ENCODE measurements at places on chromosomes 11 and 22. TPM values are rescaled to one million over a fixed set of nuclear protein-coding genes. Genes with fewer than 3 reads are reported as not detected.

GRCh38 chr11:106176817-106177216, 99.4 kb downstream of the AASDHPPT start:
- H3K4me3 ChIP-seq = peak overlapping the region; percentile 18
- no peak overlapping the region for H3K27ac ChIP-seq
- peak; percentile 14 for DNase-seq
- no peaks in the 10 kb centered on the region for H3K4me1 ChIP-seq
- no peaks in the 10 kb centered on the region for H3K36me3 ChIP-seq
- H3K27me3 ChIP-seq = no peaks in the 10 kb centered on the region

- no peak overlapping the region for H3K4me3 ChIP-seq
- no peaks in the 10 kb centered on the region for H3K27me3 ChIP-seq
- no peak for DNase-seq
- no peaks in the 10 kb centered on the region for H3K36me3 ChIP-seq
- no peak overlapping the region for H3K27ac ChIP-seq
These were observed 26.5 kb upstream of the MUC5AC start for GRCh38 chr11:1131033-1131911.

DNA sequence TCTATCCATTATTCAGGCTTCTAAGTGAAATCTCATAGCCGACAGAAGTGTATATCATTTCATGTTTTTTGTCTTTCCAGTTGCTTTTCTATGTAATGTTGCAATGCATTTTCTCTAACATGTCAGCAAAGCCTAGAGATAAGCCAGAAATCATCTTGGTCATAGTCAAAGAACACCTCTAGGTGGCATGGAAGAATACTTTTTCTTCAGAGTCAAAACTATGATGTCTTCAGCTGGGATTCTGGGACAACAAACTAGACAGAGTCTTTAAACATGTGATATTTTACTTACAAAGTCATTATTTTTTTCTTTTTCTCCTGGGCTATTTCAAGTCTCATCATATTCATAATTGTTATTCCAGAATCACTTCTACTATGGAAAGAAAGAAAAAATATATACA, 4.4 kb downstream of the GAS2 start:
- H3K4me1 ChIP-seq = peaks cover 8% of the 10 kb centered on the region
- no peak for DNase-seq
- H3K27me3 ChIP-seq = no peaks in the 10 kb centered on the region
- no peak overlapping the region for H3K27ac ChIP-seq
- H3K36me3 ChIP-seq = no peaks in the 10 kb centered on the region

DNA sequence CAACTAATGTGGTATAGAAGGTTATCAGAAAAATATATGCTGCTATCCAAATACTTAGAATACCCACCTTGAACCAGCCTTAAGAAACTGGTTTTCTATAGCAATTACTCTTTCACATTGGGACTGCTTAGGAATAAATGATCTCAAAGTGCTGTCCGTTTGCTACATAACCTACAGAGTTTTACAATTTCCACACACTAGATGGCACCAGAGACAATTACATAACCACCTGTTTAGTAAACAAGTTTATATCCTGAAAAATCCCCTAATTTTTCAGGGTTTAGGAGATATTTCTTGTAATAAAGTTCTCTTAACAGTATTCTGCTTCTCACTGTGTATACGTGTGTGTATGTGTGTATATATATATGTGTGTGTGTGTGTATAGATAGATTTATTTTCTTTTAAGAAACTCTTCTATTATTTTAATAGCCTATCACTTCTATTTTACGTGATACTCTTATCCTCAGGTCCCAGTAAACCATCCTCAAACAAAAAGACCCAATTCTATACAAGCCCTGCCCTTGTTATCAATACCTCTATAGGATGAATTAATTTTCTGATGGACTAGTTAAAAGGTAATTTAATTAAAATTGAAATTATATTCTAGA, 6.7 kb upstream of the OR5I1 start:
- H3K27ac ChIP-seq = no peak overlapping the region
- no peak for DNase-seq
- H3K4me1 ChIP-seq = no peaks in the 10 kb centered on the region
- H3K36me3 ChIP-seq = no peaks in the 10 kb centered on the region
- no peak overlapping the region for H3K4me3 ChIP-seq
- H3K27me3 ChIP-seq = no peaks in the 10 kb centered on the region

DNA sequence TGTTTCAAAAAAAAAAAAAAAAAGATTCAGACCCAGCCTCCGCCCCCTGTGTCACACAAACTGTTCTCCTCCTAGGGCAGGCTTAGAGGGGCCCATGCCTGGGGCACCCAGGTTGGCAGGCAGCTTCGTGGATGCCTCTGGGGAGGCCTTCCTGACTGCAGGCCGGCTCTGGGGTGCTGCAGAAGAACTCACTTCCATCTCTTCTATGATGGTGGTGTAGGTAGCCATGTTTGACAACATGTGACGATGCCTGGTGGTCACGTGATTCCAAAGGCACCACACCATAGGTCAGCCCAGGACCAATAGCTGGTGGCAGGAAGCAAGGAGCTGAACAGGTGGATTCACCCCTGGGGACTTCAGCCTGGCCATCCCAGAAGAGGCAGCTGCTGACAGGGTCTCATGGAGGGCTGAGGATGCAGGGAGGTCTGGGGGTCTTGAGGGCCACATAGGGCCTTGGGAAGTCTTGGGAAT, 24.1 kb upstream of the CELSR1 start:
- DNase-seq = peak; percentile 73
- no peaks in the 10 kb centered on the region for H3K36me3 ChIP-seq
- H3K4me1 ChIP-seq = peaks cover 10% of the 10 kb centered on the region
- no peaks in the 10 kb centered on the region for H3K27me3 ChIP-seq
- no peak overlapping the region for H3K27ac ChIP-seq

DNA sequence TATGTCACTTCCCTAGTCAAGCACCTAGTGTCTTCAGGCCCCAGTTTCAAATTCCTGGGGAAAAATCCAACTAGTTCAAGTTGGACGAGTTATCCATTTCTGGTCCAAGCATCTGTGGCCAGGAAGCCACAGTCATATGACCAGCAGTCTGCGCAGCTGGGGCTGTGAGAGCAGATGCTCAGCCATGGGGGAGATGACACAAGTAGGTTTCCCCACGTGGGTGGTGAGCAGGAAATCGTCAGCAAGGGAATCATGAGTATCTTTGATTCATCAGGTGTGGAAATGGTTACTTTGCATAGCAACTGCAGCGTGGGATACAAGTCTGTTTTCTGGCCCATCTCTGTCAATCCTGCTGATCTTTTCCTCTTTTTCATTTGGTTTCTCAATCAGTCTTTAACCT, 185.3 kb downstream of the C11orf91 start:
- H3K4me3 ChIP-seq = no peak overlapping the region
- no peaks in the 10 kb centered on the region for H3K36me3 ChIP-seq
- DNase-seq = no peak
- H3K27me3 ChIP-seq = no peaks in the 10 kb centered on the region
- no peaks in the 10 kb centered on the region for H3K4me1 ChIP-seq

GRCh38 chr11:56782167-56782847, 33.8 kb upstream of the OR9G4 start:
- H3K4me3 ChIP-seq = no peak overlapping the region
- no peaks in the 10 kb centered on the region for H3K27me3 ChIP-seq
- no peaks in the 10 kb centered on the region for H3K4me1 ChIP-seq
- DNase-seq = no peak

DNA sequence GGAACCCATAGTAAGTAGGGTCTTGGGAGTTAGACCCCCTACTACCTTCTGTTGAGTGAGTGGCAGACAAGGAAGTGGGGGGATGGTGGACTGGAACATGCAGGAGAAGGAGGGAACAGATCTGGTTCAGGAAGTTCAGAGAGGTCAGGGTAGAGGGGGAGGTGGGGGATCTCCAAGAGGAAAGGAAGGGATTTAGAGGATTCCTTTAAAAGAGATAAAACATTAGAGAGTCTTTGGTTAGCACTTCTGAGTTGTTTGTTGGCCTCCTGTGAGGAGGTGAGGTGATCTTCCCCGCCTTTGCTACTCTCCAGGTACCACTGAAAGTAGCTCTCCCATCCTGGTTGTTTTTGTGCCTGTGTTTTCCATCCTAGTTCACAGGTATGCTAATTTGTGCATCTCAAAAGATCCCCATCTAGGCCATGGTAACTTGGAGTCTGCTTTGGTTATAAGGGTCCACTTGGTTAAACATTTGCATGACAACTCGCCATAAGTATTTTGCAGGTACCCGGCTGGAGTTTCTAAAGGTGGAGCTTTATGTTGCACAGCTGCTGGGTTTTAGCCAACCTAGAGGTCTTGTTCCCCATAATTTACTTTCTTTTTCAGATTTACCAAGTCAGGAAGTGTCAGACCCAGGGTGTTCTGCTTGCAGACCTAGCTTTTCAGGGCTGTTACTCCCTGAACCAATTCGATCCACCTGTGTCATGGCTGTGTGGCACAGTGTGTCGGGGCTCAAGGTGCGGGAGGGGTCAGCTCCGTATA, 79.3 kb upstream of the SORL1 start:
- H3K36me3 ChIP-seq = no peaks in the 10 kb centered on the region
- no peak overlapping the region for H3K27ac ChIP-seq
- peaks cover 18% of the 10 kb centered on the region for H3K4me1 ChIP-seq

DNA sequence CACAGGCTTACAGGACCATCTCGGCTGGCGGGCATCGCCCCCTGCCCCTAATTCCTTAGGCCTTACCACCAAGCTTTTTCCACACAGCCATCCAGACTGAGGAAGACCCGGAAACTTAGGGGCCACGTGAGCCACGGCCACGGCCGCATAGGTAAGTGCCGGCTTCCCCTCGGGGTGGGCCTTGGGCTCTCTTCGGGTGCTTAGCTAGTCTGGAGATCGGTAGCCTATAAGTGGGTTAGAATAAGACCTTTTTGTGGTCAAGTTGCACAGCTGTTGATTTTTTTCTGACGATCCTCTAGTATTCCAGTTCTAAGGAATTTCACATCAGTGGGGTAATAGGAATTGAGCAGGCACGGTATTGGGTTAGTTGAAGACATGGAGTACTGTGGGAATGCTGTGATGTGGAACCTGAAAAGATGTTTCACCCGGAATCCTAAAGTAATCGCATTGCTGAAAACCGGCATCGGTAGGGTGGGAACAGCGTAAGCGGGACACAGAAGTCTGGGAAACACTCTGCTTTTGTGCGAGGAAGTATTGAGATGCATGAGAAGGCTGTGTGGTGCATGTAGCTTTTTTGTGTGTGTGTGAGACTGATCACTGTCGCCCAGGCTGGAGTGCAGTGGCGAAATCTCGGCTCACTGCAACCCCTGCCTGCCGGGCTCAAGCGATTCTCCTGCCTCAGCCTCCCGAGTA, 669 bp downstream of the RPL27A start:
- peak overlapping the region; percentile 93 for H3K27ac ChIP-seq
- DNase-seq = no peak
- H3K36me3 ChIP-seq = no peaks in the 10 kb centered on the region
- no peaks in the 10 kb centered on the region for H3K27me3 ChIP-seq
- peak overlapping the region; percentile 94 for H3K4me3 ChIP-seq

DNA sequence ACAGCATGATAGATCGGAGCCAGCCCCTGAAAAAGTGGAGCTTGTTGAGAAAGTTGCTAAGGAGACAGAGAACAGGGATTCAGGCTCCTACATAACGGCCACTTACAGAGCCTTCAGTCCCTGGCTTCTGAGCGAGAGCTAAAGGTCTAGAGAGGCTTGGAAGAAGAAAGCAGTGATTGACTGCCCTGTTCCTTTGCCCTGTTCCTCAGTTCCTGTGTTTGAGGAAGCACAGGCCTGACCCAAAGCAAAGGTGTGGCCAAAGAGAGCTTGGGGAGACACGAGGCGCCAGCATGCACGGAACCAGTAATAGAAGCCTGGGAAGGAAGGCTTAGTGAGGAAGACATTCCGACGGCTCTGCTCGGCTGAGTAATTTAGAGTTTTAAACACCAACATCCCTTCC, 74.1 kb upstream of the CSNK2A3 start:
- H3K4me3 ChIP-seq = no peak overlapping the region
- H3K27ac ChIP-seq = no peak overlapping the region

Gene RNF169
- polyA plus RNA-seq = 7.2 TPM

Gene GAL3ST3
- polyA plus RNA-seq = 0.84 TPM

Gene CRACR2B
- polyA plus RNA-seq = 4.9 TPM

Gene OR52A1
- not detected for polyA plus RNA-seq

Gene BCL2L13
- 60.1 TPM for polyA plus RNA-seq

Gene ALG8
- 115 TPM for polyA plus RNA-seq

Gene RCN1
- 82.6 TPM for polyA plus RNA-seq

Gene RFPL2
- polyA plus RNA-seq = 0.34 TPM

Gene TRIM34
- 6.5 TPM for polyA plus RNA-seq

All from testis (tissue), 5 donors.